ENCODE measurements at places on chromosomes 5 and 9. TPM values are rescaled to one million over a fixed set of nuclear protein-coding genes. Genes with fewer than 3 reads are reported as not detected.

DNA sequence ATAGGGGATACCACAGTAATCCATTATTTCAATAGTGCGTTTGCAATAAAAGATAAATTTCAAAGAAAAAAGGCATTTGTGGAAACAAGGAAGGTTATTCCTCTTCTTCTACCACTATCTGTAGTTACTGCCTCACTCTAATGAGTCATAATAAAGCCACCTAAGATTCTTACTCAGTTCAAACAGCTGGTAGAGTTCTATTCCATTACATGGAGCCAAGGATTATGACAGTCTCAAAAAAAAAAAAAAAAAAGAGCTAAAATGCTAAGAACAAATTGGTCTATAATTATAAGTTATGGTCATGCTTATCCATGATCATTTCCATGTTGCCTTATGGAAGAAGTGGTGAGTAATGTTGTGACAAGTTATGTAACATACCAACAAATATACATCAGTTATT lies 46.3 kb downstream of the DENND1A start:
- no peaks in the 10 kb centered on the region for H3K36me3 ChIP-seq
- no peak overlapping the region for H3K27ac ChIP-seq
- H3K27me3 ChIP-seq, result no peaks in the 10 kb centered on the region
- H3K4me1 ChIP-seq, result no peaks in the 10 kb centered on the region
- no peak overlapping the region for H3K4me3 ChIP-seq

Gene SPINK7
- not detected for total RNA-seq

Gene DUSP1
- 1,579 TPM for total RNA-seq

DNA sequence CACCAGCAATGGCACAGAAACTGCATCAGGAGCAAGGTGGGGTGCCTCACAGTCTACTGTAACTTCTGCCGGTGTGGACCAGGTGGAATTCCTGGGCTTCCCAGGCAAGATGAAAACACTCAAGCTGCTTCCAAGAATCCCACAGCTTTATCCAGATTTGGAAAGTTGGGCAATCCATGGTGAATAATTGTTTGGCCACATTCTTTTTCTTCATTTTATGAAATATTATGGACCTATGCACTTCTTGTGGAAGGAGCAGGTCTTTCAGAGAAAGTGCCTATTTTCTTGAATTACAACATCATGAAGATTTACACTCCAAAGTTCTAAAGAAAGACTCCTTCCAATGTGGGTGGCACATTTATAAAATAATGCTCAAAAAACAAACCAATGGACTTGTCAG lies 503.6 kb downstream of the SEMA5A start:
- no peak overlapping the region for H3K4me3 ChIP-seq
- no peaks in the 10 kb centered on the region for H3K27me3 ChIP-seq
- no peak for DNase-seq
- H3K36me3 ChIP-seq, result no peaks in the 10 kb centered on the region
- H3K4me1 ChIP-seq, result no peaks in the 10 kb centered on the region

- H3K4me1 ChIP-seq, result no peaks in the 10 kb centered on the region
- H3K4me3 ChIP-seq, result no peak overlapping the region
- no peaks in the 10 kb centered on the region for H3K27me3 ChIP-seq
- H3K27ac ChIP-seq, result no peak overlapping the region
Observed at GRCh38 chr5:143471666-143472464, 68.4 kb upstream of the NR3C1 start.

GRCh38 chr5:134920848-134921575 lies 16.1 kb downstream of the PCBD2 start:
- no peak overlapping the region for H3K4me3 ChIP-seq
- peaks cover 17% of the 10 kb centered on the region for H3K36me3 ChIP-seq
- H3K27me3 ChIP-seq, result no peaks in the 10 kb centered on the region

DNA sequence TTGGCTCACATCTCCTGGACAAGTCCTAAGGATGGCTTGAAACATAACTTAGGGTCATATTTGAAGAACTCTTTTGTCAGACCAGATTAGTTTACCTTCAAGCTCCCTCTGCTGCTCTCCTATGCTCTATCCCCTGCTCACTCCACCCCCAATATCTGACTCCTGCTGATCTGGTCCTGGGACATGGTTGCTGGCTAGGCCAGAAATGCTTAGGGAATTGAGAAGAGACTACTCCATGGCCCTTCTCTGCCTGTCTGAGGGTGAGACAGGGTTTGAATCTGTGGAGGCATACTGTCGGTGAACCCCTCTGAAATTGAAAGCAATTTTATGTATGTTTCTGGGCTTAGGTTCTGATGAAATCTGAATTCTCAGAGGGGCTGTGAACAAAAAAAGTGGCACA lies 3.3 kb downstream of the OTULIN start:
- no peaks in the 10 kb centered on the region for H3K36me3 ChIP-seq
- H3K27me3 ChIP-seq, result no peaks in the 10 kb centered on the region
- no peak overlapping the region for H3K4me3 ChIP-seq
- H3K4me1 ChIP-seq, result peaks cover 66% of the 10 kb centered on the region
- peak overlapping the region; percentile 41 for H3K27ac ChIP-seq

Gene MZB1
- 2.8 TPM for total RNA-seq

- H3K27ac ChIP-seq, result no peak overlapping the region
- DNase-seq, result no peak
- no peak overlapping the region for H3K4me3 ChIP-seq
Observed at GRCh38 chr9:107270580-107270979, 12.5 kb upstream of the RAD23B start.

DNA sequence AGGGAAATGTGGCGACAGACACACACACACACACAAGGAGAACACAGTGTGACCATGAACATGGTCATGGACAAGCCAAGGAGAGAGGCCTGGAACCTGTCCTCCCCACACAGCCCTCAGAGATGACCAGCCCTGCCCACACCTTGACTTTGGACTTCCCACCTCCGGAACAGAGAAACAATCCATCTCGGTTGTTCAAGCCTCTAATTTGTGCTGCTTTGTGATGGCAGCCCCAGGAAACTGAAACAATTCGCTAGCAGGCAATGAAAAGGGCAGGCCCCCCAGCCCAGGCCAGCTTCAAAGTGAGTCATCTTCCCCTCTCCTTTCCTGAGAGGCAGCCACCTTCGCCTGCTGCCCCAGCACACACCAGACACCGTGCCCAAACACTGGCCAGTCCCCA lies 47.7 kb downstream of the NSUN2 start:
- no peak overlapping the region for H3K4me3 ChIP-seq
- H3K4me1 ChIP-seq, result peaks cover 3% of the 10 kb centered on the region
- H3K27ac ChIP-seq, result no peak overlapping the region
- peaks cover 10% of the 10 kb centered on the region for H3K27me3 ChIP-seq
- H3K36me3 ChIP-seq, result no peaks in the 10 kb centered on the region

GRCh38 chr9:107739601-107740082 lies 250.1 kb upstream of the KLF4 start:
- H3K36me3 ChIP-seq, result no peaks in the 10 kb centered on the region
- no peak for DNase-seq
- H3K27ac ChIP-seq, result no peak overlapping the region
- no peaks in the 10 kb centered on the region for H3K4me1 ChIP-seq

Gene PCDHGA8
- 0.07 TPM for total RNA-seq

- no peaks in the 10 kb centered on the region for H3K4me1 ChIP-seq
- H3K4me3 ChIP-seq, result no peak overlapping the region
- peaks cover 25% of the 10 kb centered on the region for H3K36me3 ChIP-seq
- no peak overlapping the region for H3K27ac ChIP-seq
- H3K27me3 ChIP-seq, result no peaks in the 10 kb centered on the region
- DNase-seq, result no peak
Observed at GRCh38 chr5:151471276-151471675, 23.9 kb downstream of the SLC36A1 start.

DNA sequence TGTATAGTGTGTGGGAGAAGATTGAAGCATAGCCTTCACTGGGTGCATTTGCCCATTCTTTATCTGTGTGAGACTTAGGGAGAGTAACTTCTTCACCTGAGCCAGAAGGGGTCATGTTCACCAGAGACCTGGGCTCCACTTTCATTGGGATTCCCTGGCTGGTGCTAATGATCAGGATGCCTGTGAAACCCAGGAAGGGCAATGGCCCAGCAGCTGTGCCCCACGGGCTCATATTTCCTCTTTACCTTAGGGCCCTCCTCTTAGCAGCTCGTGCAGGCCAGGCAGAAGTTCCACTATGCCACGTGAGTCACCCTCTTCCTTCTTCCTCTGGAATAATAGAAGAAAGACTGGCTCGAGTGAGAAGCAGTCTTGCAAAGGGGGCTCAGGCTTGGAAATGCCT lies 5.0 kb downstream of the PPARGC1B start:
- no peak overlapping the region for H3K4me3 ChIP-seq
- H3K36me3 ChIP-seq, result no peaks in the 10 kb centered on the region
- H3K27ac ChIP-seq, result no peak overlapping the region

Gene LCP2
- 376 TPM for total RNA-seq

DNA sequence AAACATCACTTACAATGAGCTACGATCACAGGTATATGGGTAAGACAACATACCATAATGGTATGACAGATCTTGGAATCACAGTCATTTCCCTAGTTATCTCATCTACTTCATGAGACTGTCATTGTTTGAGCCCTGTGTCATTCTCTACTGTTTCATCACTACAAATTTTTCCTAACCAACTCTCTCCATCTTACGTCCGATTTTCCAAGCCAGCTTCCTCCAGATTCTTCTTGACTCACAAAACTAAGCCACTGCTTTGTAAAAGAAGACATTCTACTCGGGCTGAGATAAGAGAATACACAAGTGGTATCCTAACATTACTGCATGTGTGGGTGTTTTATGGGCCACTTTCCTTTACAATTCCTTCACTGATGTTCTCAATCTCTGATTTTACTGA lies 49.6 kb downstream of the SERINC5 start:
- no peaks in the 10 kb centered on the region for H3K4me1 ChIP-seq
- no peak overlapping the region for H3K27ac ChIP-seq
- peaks cover 4% of the 10 kb centered on the region for H3K36me3 ChIP-seq
- no peaks in the 10 kb centered on the region for H3K27me3 ChIP-seq
- no peak overlapping the region for H3K4me3 ChIP-seq

DNA sequence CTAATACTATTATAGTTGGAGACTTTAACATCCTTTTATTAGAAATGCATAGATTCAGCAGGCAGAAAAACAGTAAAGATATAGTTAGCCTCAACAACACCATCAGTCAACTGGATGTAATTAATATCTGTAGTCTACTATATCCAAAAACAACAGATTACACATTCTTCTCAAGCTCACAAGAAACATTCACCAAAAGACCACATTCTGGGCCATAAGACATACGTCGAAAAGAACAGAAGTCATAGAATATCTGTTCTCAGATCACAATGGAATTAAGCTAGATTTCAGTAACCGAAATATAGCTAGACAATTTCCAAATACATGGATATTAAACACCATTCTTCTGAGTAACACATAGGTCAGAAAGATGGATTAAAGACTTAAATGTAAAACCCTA lies 336.6 kb upstream of the RPS23 start:
- DNase-seq, result no peak
- no peak overlapping the region for H3K27ac ChIP-seq
- no peaks in the 10 kb centered on the region for H3K4me1 ChIP-seq
- no peaks in the 10 kb centered on the region for H3K27me3 ChIP-seq
- H3K36me3 ChIP-seq, result no peaks in the 10 kb centered on the region
- H3K4me3 ChIP-seq, result no peak overlapping the region

- H3K27ac ChIP-seq, result no peak overlapping the region
- H3K36me3 ChIP-seq, result no peaks in the 10 kb centered on the region
- peaks cover 6% of the 10 kb centered on the region for H3K4me1 ChIP-seq
- no peak for DNase-seq
- no peaks in the 10 kb centered on the region for H3K27me3 ChIP-seq
- H3K4me3 ChIP-seq, result no peak overlapping the region
Observed at GRCh38 chr5:126377424-126377823, 45.8 kb upstream of the GRAMD2B start.

DNA sequence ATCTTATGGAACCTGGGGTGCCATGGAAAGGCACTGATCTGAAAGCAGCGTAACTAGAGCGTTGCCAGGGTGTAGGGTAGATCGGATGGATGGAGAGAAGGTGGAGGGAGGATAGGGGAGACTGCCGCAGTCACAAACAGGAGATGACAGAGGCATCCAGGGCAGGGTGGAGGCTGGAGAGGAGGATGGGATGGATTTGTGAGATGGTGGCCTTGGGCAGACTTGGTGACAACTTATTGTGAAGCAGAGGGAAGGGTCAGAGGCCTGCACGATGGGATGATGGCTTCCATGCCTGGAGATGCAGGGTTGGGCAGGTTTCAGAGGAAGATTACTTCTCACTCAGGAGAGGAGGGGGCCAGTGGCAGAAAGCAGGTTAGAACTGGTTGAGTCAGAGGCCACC lies 2.4 kb downstream of the GLIPR2 start:
- peak overlapping the region; percentile 11 for H3K27ac ChIP-seq
- no peaks in the 10 kb centered on the region for H3K27me3 ChIP-seq
- peaks cover 2% of the 10 kb centered on the region for H3K36me3 ChIP-seq
- H3K4me1 ChIP-seq, result peaks cover 82% of the 10 kb centered on the region
- DNase-seq, result no peak
- H3K4me3 ChIP-seq, result no peak overlapping the region

Gene SPATA31E1
- not detected for total RNA-seq

- H3K4me1 ChIP-seq, result peaks cover 47% of the 10 kb centered on the region
- no peak overlapping the region for H3K4me3 ChIP-seq
- DNase-seq, result no peak
- H3K36me3 ChIP-seq, result no peaks in the 10 kb centered on the region
- H3K27me3 ChIP-seq, result no peaks in the 10 kb centered on the region
- H3K27ac ChIP-seq, result no peak overlapping the region
Observed at GRCh38 chr9:114895521-114895991, 34.8 kb downstream of the TNFSF8 start.

DNA sequence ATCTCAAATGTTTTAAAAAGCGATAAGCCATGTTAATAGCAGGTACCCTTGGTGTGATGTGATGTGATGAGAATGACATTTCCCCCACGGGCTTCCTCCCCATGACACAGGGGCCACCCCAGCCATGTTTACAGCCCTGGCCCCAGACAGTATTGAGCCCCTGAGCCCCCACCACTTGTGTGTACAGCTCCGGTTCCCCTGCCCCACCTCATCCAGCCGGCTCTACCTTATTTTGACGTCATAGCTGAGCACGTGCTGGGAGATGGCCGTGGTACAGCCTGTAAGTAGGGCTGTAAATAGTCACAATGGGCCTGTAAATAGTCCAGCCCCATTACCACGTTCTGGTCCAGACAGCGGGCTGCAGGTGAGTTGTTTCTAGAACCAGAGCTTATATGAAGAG lies 24.9 kb upstream of the HNRNPH1 start:
- H3K4me3 ChIP-seq, result no peak overlapping the region
- no peaks in the 10 kb centered on the region for H3K27me3 ChIP-seq
- no peaks in the 10 kb centered on the region for H3K36me3 ChIP-seq

DNA sequence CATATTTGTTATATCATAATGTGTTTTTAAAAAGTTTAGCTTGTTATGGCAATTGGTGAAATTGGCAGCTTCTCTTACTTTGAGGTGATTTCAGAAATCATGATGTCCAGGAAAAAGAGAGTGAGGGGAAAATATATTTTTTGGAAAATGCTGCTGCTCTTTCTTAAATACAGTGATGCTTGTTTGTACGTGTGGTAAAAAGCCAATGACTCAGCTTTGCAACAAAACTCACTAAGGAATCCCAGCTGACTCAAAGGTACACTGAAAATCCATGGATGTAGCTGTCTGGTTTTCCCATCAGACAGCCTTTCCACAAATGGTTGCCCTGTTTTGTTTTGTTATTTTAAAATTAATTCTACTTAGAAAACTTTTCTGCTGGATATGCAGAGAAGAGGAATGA lies 306.4 kb upstream of the PAPPA start:
- no peak overlapping the region for H3K4me3 ChIP-seq
- no peaks in the 10 kb centered on the region for H3K27me3 ChIP-seq
- no peak overlapping the region for H3K27ac ChIP-seq
- H3K36me3 ChIP-seq, result no peaks in the 10 kb centered on the region
- no peaks in the 10 kb centered on the region for H3K4me1 ChIP-seq
- no peak for DNase-seq

GRCh38 chr9:99034149-99034548 lies 70.8 kb upstream of the TGFBR1 start:
- H3K27ac ChIP-seq, result no peak overlapping the region
- no peaks in the 10 kb centered on the region for H3K27me3 ChIP-seq
- DNase-seq, result no peak

Gene PDCD1LG2
- 1.2 TPM for total RNA-seq

Gene IDNK
- total RNA-seq, result 13.5 TPM
